ENCODE measurements at places on chromosomes 2 and 18.

GRCh38 chr18:56096861-56097260, 508.9 kb upstream of the TCF4 start:
- DNase-seq, result no peak

DNA sequence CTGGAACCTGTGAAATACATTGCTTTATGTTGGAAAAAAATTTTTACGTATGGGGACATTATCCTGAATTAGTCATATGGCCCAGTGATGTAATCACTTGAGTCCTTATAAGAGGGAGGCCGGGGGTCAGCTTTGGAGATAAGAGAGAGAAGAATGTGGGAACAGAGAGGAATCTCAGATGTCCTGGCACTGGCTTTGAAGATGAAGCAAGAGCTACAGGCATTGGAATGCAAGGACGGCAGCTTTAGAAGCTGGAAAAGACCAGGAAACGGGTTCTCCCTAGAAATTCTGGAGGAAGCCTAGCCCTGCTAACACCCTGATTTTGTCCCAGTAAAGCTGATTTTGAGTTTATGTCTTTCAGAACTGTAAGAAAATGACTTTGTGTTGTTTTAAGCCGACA, 1129.9 kb upstream of the GYPC start:
- no peak for DNase-seq

DNA sequence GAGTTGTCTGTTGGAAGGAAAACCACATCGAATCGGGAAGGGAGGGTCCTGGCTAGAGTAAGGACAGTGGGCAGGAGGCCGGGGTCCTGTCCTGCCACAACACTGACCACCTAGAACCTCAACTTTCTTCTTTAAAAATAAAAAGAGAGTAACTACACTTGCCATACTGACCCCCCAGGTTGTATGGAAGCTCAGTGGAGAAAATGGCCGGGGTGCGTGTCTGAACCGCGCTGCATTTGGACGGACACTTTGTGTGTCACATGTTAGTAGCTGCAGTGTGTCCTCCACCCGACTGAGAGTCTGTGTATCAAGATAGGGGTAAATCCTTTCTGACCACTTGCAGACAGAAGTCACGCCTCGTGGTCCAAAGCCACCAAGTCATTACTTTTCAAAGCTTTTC, 87.0 kb downstream of the GBX2 start:
- no peak for DNase-seq

GRCh38 chr2:180987146-180987545, 6.7 kb downstream of the UBE2E3 start:
- no peak for DNase-seq

DNA sequence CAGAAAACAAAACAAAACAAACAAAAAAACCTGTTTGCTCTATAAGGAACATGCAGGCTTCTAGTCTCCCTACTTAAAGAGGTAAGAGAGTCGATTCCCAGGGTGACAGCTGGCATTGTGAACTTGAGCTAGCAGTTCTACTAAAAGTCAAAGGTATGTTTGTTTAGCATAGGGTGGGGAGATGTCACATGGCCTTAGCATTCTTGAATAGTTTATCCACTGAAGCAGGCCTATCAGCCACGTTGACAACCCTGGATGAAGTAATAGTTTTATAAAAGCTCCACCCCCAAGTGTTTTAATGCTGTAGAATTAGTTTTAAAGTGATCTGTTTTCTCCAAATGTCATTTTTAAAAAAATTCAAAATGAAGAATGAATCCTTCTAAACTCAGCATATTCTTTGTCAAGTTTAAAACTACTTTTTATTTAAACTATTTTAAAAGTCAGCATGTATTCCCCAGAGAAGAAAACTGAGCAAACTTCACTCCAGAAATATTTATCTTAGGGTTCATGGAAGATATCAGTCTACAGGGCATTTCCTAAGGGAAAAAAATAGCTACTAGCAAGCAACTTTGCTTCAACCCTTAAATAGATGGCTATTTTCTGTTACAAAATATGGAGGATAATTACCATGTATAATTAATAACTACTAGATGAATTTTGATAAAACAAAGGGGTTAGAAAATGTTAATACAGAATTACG, 1.7 kb downstream of the MYOM1 start:
- no peak for DNase-seq

DNA sequence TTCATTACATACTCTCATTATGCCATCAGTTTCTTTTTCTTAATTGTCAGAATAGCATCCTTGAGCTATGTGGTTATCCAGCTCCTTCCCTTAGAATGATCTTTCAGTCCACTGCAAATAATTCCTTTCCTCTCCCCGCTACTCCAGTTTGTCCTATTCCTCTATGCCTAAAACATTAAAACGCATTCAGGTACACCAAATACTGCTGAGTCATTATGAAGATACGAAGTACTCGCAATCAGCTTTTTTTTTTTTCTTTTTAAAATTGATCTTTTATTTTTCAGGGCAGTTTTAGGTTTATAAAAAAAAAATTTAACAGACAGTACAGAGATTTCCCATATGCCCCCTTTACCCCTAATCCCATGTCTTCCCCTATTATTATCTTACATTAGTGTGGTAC, 164.8 kb upstream of the TMEM200C start:
- DNase-seq, result no peak

DNA sequence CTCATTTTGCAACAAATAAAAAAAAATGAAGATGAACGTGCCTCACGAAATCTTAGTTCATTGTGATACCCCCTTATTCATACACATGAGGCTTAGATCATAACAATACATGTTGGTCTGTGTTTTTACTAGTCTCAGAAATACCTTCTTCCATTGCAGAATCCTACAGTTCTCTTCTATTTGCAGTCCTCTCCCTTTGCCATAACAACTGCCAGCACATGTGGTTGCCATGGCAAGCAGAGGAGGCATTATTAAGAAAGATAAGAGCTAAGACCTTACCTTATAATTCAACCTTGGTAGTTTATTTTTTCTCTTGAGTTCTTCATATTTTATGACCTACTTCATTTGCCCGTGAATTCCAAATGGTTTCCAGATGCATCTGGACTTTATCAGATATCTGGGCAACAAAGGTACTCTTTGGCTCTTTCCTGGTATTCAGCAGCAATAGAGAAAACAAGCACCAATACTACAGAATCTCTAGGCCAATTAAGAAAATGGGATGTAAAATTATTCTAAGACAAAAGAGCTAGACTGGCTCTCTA, 524.0 kb downstream of the CMPK2 start:
- DNase-seq, result no peak

GRCh38 chr2:74255660-74256213, 57.3 kb downstream of the MTHFD2 start:
- no peak for DNase-seq

DNA sequence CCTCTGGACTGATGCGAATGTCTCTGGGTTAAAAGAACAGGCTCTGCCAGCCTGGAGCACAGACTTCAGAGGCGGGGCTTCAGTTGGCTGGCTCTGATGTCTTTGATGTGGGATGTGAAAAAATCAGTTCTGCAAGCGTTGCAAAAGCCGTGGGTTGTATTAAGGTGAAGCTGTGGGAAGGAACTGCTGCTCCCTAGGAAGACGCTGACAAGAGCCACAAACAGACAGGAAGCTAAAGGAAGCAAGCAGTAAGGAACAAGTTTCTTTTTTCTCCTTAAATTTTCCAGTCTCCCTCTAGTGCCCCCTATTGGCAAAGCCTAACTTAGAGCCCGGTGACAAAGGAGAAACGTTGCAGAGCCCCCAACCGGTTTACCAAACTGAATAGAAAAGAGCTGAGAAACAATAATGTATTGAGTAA, 239.0 kb downstream of the CCDC178 start:
- no peak for DNase-seq

DNA sequence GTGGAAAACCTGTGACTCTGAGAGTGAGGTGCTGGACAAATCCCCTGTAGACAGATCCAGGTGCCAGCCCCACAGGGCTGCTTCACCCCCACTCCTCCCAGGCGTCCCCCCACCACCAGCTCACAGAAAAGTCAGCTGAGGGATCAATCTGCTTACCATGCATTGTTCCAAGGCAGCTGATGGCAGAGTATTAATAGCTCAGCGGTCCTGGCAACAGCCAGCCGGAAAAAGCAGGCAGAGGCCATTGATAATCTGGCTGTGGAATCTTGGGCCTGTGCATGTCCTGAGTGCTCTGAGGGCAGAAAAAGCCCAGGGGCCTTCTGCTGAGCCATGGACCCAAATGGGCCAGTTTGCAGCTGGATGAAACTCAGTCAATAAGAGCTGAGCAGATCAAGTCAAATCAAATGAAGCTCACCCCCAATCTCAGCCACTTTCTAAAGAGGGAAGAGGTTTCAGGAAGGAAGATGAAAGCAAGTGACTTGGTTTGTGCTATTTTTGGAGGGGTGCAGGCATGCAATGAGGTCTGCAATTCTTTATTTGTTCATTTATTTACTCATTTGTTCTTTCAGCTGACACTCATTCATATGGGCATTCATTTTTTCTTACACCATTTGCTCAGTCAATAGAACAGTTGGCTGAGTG, 63.4 kb downstream of the GYPC start:
- no peak for DNase-seq

- DNase-seq, result no peak
Measured at GRCh38 chr18:65768120-65768778, 17.4 kb downstream of the CDH7 start.

- DNase-seq, result no peak
Measured at GRCh38 chr2:109216332-109216731, 87.3 kb downstream of the SH3RF3 start.

- DNase-seq, result no peak
Measured at GRCh38 chr2:198596985-198597384, 792.6 kb downstream of the PLCL1 start.

DNA sequence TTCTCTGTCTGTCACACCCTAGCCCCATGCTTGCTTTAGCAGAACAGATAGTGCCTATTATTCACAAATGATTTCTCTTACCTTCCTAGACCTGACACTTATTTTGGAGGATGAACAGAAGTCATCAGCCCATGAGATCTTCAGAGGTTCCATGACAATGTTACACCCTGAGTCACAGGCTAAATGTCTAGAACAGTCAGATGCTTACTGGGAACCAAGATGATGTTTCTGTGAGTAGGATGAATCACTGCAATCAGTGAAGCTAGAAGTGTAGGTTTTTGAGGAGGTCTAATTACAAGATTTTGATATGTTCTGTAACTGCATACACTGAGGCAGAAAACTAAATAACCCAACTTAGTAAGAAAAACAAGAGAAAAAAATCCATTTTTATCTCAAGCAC, 123.0 kb upstream of the THUMPD2 start:
- DNase-seq, result no peak

DNA sequence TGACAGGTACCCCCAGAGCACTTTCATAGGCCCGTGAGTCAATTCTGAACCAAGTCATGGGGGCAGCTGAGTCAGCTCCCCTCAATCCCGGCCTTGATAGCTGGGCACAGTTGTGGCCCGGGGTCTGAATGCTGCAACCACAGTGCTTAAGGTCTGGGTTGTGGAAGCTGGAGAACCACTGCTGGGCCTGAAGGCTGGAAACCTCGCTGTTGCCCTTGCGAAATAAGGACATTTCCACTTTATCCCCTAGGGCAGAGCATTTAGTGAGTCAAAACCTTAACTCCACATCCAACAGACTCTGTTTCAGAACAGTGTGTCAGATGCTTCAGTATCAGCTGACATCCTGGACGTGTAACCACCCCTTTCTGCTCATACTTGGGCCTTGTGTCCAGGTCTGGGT, 58.6 kb downstream of the SP110 start:
- no peak for DNase-seq

GRCh38 chr2:24304098-24304497, 56.2 kb downstream of the ITSN2 start:
- DNase-seq, result no peak

DNA sequence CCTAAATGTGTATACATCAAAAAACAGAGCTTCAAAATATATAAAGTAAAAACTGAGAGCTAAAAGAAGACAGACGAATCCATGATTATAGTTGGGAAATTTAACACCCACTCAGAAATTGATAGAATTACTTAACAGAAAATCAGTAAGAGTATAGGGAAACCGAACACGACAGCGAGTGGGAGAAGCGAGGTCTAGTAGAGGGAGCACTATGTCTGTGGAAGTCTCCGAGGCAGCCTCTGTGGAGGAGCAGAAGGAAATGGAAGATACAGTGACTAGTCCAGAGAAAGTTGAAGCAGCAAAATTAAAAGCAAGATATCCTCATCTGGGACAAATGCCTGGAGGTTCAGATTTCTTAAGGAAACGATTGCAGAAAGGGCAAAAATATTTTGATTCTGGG, 38.8 kb downstream of the NMS start:
- no peak for DNase-seq

GRCh38 chr18:51154431-51155063, 42.9 kb downstream of the MEX3C start:
- no peak for DNase-seq

DNA sequence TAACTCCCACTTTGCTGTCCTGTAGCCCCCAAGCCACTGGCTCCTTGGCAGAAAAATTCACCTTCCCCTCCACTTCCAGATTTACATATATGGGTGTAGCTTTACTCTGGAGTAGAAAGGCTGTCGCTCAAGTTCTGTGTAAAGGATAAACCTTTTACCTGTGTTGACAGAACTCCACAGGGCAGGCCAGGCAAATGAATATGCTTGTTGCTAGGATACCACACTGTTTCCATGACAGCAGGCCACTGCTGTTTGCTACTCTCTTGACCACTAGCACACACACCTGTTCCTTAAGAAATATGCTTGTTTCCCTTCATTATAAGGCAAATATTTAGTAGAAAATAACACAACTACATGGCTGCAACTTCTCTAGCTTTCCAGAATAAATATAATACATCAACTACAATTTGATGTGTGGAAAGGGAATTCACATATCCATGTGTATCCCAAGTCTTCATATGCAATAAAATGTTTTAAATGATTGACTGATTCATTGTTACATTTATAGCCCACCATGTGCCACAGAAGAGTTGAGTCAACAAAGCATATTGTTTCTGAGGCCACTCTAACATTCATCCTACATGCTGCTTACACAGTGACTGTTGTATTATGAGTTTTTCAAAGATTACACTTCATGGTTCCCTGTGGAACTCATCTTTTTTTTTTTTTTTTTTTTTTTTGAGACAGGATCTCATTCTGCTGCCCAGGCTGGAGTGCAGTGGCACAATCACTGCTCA, 56.2 kb upstream of the ROCK1 start:
- no peak for DNase-seq

DNA sequence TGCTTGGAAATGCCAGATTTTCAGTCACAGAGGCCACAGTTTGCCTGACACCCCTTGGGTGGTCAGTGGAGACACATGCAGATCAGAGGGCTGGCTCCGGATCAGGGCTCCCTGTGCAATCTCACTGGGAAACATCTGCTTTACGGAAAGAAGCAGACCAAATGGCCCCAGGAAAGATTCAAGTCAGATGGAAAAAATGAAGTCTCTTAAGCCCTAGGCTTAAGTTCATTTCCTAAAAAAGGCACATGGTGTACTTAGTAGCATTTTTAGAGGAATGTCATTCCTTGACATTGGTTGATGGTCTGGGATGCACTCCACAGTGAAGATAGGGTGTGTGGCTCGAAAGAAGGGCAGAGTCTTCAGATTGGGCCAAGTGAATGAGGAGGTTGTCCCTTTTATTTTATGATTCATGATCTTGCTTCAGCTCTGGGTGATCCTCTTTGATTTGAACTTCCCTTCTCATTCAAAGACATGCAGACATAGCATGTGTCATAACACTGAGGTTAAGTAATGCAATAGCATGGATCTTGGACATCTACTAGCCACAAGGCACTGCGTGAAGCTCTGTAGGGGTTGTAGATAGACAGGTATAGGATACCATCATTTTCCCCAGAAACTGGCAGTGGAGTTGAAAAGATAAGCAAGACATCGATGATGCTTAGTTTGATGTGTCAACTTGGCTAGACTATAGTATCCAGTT, 56.5 kb downstream of the KCNE4 start:
- DNase-seq, result no peak

- DNase-seq, result no peak
Measured at GRCh38 chr18:456361-457139, 44.0 kb downstream of the COLEC12 start.

Data from CD4-positive, alpha-beta memory T cell (primary cell).